ENCODE measurements at places on chromosomes 1 and 21.

GRCh38 chr1:72283307-72284083, 1.2 kb upstream of the NEGR1 start:
- DNase-seq: no peak

DNA sequence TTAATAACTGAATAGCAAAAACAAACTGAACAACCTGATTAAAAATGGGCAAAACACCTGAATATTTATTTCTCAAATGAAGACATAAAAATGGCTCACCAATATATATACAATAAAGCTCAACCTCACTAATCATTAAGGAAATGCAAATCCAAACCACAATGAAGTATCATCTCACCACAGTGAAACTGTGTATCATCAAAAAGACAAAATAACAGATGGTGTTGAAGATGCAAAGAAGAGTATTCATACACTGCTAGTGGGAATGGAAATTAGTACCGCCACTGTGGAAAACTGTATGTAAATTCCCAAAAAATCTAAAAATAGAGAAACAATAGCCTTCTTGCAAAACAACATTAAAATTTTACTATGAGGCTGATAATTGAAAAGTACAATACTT, 1660.1 kb upstream of the B3GALT2 start:
- no peak for DNase-seq

DNA sequence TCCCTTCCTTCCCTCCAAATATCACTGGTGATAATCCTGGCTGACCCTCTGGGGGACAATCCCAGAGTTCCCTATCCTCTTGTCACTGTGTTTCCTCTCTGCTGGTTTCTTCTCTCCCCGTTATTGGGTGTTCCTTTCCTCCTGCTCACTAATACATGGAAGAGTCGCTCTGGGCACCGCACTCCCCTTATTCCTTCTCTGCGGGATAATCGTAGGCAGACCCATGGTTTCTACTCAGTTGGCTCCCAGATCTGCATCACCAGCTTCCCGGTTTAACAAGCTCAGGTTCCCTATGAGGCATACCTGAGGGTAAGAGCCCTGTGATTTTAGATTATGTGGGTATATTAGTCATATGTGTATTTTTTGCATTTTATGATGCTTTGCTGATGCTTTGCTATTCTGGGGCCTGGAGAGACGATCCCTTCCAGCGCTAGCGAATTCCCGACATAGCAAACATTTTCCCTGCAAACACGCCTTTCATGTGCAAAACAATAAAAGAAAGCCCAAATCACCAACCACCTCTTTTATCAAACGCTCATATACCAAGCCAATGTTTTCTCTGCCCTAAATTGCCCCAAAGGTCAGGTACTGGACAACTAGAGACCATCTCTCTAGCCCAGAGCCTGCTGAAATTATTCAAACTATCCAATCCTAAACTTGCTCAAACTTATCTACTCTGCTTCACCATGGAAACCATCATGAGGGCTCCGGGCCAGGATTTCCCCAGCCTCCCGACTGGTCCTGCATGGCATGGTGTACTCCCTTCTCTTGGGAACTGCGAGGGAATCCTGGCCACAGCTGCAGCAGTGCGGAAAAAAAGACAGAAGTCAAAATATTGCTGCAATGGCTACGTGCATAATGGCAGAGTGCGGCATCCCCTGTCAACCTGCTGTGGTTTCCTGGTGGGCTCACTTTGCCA, 84.2 kb downstream of the PCP4 start:
- DNase-seq: no peak

DNA sequence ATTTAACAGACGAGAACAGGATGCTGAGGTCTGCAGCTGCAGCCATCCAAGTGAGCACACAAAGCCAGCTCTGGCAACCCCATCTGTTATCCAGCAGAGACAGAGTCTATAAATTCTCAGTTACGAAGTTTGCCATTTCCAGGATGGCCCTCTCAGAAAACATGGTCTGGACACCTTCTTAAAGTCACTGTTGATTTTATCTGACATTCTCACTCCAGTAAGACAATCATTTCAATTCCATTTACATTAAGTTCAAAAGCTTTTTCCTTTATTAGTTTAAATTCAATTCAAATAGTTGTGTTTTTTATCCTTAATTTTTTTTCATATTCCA, 125.5 kb downstream of the DMRTB1 start:
- DNase-seq: no peak

- DNase-seq: no peak
These were observed 18.7 kb upstream of the PLA2G2E start for GRCh38 chr1:19942088-19942487.

DNA sequence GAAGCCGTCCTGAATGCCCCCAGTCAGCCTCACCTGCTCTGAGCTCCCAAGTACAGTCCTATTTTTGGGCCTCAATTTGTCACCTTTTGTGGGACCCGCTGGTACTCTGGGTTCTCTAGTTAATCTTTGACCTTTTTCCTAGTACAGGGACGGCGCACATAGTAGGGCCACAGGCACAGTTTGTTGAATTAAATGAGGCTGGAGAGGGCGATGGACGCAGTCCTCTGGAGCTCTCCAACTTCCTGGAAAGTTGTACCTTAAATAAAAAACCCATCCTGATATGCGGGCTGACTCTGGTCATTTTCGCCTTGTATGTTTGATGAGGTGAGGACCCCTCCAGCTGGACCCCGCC, 4.8 kb downstream of the FAM110D start:
- DNase-seq: no peak

DNA sequence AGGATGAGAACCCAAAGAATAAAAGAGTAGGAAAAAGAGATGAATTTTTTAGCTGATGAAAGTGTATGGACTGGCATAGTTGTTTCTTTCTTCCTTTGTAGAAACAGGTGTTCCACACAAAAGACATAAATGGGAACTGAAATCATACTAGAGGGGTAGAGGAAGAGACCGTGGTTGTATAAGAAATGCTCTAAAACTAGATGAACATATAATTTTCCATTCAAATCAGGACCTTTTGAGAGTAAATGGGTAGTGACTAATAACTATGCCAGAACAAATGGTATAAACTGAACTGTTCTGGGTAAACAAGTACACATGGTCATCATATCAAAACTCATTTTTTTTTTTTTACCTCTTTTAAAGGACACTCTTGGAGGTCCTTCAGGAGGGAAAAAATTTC, 344.2 kb downstream of the VAV3 start:
- DNase-seq: no peak

DNA sequence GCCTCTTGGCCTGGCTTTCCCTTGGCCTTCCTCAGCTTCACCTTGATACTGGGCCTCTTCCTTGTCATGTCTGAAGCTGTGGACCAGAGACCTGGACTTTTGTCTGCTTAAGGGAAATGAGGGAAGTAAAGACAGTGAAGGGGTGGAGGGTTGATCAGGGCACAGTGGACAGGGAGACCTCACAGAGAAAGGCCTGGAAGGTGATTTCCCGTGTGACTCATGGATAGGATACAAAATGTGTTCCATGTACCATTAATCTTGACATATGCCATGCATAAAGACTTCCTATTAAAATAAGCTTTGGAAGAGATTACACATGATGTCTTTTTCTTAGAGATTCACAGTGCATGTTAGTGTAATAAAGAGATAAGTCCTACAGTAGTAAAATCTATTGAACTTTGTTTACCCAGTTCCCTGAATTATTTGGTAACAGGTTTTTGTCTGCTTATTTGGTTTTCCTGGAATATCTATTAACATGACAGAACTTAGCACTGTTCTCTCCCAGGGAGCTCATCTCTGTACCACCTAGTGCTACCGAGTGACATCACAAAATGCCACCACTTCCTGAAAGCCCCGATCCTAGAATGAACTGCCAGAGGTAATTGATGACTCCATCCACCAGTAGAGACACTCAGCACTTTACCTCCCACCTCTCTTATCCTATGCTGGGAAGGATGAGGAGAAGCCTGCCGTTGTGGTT, 22.2 kb downstream of the UBE2T start:
- DNase-seq: no peak

GRCh38 chr1:160834945-160835565, 27.6 kb downstream of the CD244 start:
- no peak for DNase-seq

GRCh38 chr1:235291599-235292091, 36.3 kb downstream of the ARID4B start:
- DNase-seq: no peak

- no peak for DNase-seq
These were observed 19.2 kb upstream of the MTARC1 start for GRCh38 chr1:220767312-220768125.

- no peak for DNase-seq
These were observed 11.4 kb upstream of the IL10RB start for GRCh38 chr21:33254766-33255165.

GRCh38 chr1:5505944-5506343, 486.3 kb downstream of the NPHP4 start:
- no peak for DNase-seq

- no peak for DNase-seq
These were observed 25.5 kb downstream of the FBXO2 start for GRCh38 chr1:11628767-11629166.

DNA sequence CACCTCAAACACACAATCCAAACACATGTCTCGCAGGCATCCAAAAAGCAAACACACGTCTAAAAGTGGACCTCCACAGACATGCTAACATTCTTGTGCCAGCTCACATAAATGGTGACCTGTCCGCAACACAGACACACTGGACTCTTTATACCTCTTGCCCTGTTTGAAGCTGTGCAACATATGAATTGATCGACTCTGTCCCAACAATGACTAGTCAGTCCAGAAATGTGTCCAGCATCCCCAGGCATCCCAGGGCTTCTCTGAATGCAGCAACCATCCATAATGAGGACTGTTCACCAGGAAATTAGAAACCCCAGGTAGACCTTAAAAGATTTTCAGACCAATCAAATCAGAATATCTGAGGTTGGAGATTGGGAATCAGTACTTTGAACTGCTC, 3.2 kb downstream of the DDR2 start:
- DNase-seq: no peak

- DNase-seq: no peak
These were observed 88.6 kb downstream of the NEK7 start for GRCh38 chr1:198245379-198245778.

DNA sequence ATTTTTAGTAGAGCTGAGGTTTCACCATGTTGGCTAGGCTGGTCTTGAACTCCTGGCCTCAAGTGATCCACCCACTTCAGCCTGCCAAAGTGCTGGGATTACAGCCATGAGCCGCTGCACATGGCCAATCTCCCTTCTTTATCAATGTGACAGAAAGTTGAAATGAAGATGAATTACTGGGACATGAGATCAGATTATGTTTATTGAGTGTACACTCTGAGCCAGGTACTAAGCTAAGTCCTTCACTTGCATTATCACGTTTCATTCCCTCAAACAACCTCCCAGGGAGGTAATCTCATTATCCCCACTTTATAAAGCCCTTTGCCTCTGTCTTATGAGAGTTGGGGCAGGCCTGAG, 6.3 kb upstream of the CHI3L2 start:
- no peak for DNase-seq

DNA sequence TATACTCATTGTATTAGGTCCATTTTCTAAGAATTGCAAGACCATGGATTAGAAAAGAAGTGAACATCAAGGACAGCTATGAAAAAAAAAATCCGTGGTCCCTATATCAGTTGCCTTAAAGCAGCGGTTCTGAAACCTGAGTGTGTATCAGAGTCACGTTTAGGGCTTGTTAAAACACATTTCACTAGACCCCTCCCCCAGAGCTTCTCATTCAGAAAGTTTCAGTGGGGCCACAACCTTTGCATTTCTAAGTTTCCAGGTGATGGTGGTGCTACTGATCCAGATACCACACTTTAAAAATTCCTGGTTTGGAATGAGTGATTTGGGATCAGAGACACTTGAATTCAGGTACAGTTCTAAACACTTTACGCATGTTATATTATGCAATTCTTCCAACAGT, 96.1 kb upstream of the PRMT6 start:
- no peak for DNase-seq
